ENCODE measurements at places on chromosomes 4 and X.

DNA sequence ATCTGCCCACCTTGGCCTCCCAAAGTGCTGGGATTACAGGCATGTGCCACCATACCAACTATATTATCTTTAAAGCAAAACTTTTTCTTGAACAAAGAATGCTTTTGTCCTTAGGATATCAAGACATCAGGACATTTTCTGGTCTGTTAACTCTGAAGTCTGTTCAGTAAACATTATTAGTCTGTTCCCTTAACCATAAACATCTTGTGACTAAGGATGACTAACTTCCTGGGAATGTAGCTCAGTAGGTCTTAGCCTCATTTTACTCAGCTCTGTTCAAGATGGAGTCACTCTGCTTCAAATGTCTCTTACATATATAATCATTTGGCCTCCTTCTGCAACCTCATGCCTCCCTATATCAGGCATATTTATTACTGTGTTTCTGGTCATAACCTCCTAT lies 122.9 kb downstream of the UBE2NL start:
- DNase-seq = no peak

DNA sequence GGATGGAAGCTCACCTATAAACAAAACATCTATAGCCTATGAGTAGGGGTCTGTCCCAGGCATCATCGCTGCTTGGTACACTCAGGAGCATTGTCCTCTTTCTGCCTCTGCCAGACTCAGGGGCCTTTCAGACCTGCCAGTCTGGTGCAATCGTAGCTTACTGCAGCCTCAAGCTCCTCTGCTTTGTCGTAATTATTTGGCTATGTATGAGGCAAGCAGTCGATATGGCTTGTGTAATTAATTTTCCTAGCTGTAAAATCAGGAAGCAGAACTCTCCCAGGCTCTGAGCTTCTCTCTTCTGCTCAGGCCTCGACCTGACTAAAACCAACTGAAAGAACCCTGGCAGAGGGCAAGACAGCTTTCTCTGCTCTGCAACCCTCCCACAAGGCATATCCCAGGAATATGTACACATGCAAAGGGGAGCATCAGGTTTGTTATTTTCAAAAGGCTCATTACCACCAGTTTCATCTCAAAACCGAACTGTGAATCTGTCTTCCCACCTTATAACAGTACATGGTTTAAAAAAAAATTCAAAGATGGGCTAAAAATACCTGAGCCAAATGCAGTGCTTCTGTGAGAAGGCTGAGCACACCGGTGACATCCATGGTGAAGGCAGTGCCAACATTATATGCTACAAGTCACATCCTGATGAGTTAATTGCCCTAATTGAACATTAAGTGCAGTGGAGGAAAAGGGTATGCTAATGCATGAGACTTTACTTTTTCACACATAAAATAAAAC lies 309.2 kb upstream of the EMCN start:
- DNase-seq = peak; percentile 73

DNA sequence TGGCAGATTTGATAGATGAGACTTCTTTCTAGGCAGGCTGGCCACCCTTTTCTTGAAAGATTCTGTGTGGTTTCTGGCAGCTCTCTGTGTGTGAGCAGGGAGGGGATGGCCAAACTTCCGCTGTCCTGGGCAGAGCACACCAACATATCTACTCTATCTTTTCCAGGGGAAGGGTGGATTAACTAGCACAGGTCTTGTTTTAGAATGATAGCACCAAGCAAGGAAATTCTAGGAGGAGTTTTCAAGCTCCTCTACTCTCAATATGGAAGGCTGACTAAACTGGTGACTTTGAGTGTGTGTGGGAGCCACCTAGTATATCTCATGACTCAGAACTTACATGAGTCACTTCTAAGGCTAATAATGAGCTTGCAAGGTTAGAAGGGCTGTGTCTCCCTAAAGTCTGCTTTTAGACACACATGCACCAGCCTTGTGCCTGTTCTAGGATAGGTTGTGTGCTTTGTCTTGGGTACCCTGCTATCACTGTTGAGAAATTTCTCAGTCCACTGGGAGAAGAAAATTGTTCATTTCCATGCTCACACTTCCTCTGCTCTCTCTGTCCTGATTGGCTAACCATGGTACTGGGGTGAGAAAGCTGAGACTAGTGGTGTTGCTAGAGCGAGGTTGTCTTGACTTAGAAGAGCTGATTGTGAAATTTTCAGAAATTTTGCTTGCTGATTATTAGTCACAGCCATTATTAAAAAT lies 72.9 kb downstream of the YIPF6 start:
- DNase-seq = no peak

GRCh38 chrX:77223046-77223445 lies 224.1 kb upstream of the FGF16 start:
- DNase-seq = no peak

DNA sequence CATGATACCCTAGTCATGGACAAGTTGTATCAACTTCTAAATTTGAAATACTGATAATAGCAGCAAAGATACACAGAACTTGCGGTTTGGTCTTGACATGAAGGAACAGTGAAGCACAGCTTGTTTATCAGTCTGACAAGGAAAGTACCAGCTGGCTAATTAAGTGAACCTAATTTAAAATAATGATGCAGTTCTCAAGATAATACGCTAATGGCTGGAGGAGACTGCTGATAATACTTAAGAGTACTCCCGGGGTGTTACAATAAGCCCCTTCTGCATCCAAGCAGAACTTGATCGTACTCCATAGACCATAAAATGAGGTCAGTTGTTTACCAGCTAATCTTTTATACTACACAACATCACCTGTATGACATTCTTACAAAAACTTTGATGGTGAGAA lies 697.5 kb downstream of the FSTL5 start:
- DNase-seq = no peak

GRCh38 chr4:35541888-35542213 lies 702.5 kb downstream of the ARAP2 start:
- DNase-seq = no peak

- no peak for DNase-seq
Measured at GRCh38 chr4:27040356-27040755, 179.7 kb downstream of the STIM2 start.

DNA sequence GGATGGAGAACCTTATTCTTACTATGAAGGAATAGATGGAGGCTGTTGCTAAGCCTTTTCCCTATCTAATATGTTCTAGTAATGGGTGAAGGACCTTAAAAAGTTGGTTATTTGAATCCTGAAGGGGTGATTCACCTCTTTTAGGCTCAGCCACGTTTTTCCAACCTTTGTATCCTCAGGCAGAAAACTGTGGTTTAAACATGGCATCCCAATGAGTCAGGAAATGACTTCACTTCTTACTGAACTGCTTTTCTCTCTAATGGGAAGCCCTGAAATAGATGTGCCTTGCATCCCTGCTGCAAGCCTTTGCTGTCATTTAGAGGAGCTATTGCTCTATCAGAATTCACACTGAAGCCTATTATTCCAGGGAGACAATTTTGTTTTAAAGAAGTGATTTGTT lies 191.0 kb upstream of the ARX start:
- no peak for DNase-seq

All from cerebellar cortex (tissue), 1 donor.